ENCODE measurements at places on chromosomes 3 and 15. TPM values are rescaled to one million over a fixed set of nuclear protein-coding genes. Genes with fewer than 3 reads are reported as not detected.

ANKUB1 gene
- total RNA-seq: not detected

- peak overlapping the region; percentile 10 for H3K27ac ChIP-seq
- DNase-seq: no peak
- H3K27me3 ChIP-seq: no peaks in the 10 kb centered on the region
- no peaks in the 10 kb centered on the region for H3K36me3 ChIP-seq
- H3K4me3 ChIP-seq: no peak overlapping the region
Measured at GRCh38 chr3:39053696-39054095, 1.9 kb downstream of the WDR48 start.

DNA sequence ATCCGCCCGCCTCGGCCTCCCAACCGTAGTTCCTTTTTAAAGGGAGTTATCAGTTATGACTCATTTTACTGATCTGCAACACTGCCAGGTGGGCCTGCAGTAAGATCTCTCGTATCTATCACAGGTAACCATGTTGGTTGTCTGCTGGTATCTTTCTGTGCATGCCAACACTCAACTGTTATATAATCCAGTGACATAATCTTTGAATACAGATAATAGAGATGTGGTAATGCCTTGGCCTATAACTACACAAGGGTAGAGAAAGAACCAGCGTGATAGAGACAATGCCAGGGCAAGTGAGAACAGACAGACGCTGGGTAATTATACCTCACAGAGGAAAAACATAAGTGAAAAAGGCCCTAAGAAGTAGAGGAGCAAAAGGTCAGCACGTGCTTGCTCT lies 11.0 kb upstream of the ARPP19 start:
- H3K4me3 ChIP-seq: no peak overlapping the region
- no peak for DNase-seq
- H3K36me3 ChIP-seq: peaks cover 8% of the 10 kb centered on the region
- H3K27me3 ChIP-seq: no peaks in the 10 kb centered on the region
- no peaks in the 10 kb centered on the region for H3K4me1 ChIP-seq
- H3K27ac ChIP-seq: no peak overlapping the region

- H3K27ac ChIP-seq: no peak overlapping the region
- no peaks in the 10 kb centered on the region for H3K27me3 ChIP-seq
- no peak for DNase-seq
Measured at GRCh38 chr15:91849749-91850161, 3.8 kb upstream of the SLCO3A1 start.

CCRL2 gene
- total RNA-seq: 1.0 TPM

- DNase-seq: no peak
- peaks cover 4% of the 10 kb centered on the region for H3K27me3 ChIP-seq
- H3K27ac ChIP-seq: no peak overlapping the region
- peaks cover 7% of the 10 kb centered on the region for H3K4me1 ChIP-seq
- H3K36me3 ChIP-seq: no peaks in the 10 kb centered on the region
Measured at GRCh38 chr3:184526088-184526433, 35.5 kb upstream of the EPHB3 start.

LRRC34 gene
- total RNA-seq: 0.42 TPM

MYRIP gene
- 0.98 TPM for total RNA-seq

DNA sequence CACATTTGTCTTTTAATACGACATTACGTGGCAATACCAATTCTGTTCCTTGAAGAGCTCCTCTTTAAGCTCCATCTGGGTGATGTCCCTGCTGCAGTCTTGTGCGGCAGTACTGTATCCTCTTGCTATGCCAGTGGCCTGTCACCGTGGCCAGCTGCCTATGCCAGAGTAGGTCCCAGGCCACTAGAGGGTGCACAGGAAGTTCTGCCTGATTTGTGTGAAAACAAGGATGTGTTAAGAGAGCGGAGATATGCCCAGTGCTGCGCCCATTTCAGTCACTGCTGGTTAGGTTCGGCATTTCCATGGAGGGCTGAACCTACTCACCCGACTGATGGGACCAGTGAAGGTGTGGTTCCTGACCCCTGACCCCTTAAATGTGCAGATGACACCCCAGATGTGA lies 25.2 kb downstream of the NIPA1 start:
- H3K27me3 ChIP-seq: no peaks in the 10 kb centered on the region
- no peak overlapping the region for H3K27ac ChIP-seq
- DNase-seq: peak; percentile 37

ROBO1 gene
- total RNA-seq: 30.3 TPM

HCN4 gene
- total RNA-seq: not detected

- H3K27me3 ChIP-seq: no peaks in the 10 kb centered on the region
- H3K36me3 ChIP-seq: peaks cover 6% of the 10 kb centered on the region
- DNase-seq: no peak
- no peak overlapping the region for H3K27ac ChIP-seq
Measured at GRCh38 chr15:72365844-72366243, 10.0 kb downstream of the HEXA start.

DNA sequence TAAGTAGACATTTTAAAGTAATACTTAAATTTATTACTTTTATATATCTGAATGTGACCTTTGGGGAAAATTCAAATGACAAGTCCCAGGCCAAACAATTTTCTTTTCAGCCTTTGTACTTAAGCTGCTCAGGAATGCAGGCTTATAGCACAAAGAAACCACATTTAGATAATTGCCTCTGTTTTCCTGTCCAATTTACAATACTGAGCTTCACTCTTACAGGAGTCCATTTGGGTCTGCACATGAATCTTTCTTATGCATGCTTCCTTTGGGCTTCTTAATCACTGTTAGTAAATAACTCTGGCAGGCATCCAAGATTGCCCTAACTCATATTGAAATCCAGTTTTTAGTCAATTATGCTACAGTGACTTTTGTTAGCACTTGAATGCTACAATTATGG lies 459.4 kb upstream of the TGFBR2 start:
- H3K27ac ChIP-seq: no peak overlapping the region
- peaks cover under 1% of the 10 kb centered on the region for H3K4me1 ChIP-seq
- no peak for DNase-seq
- H3K36me3 ChIP-seq: no peaks in the 10 kb centered on the region
- H3K27me3 ChIP-seq: no peaks in the 10 kb centered on the region

KBTBD13 gene
- not detected for total RNA-seq

GRCh38 chr3:189698811-189699210 lies 67.6 kb downstream of the TP63 start:
- no peak overlapping the region for H3K27ac ChIP-seq
- H3K4me1 ChIP-seq: no peaks in the 10 kb centered on the region
- H3K4me3 ChIP-seq: no peak overlapping the region
- no peaks in the 10 kb centered on the region for H3K36me3 ChIP-seq
- DNase-seq: no peak

C2CD4A gene
- under 0.01 TPM for total RNA-seq

TNFAIP8L3 gene
- total RNA-seq: 4.9 TPM

MORC1 gene
- 0.33 TPM for total RNA-seq

DNA sequence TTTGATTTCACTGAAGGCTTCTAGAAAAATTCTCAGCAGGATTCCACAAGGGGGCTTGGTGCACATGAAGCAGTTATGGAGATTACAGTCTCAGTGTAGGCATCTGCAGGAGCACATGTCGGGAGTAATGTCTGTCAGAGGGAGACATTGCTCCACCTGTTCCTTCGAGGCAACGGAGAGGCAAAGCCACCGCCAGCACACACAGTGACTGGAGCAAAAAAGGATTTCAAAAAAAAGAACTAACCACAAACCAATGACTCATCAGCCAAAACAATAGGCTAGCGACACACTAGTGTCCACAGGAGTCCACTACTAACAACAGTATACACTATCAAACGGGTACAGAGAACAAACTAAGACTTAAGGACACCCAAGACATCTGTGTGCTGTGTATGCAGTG lies 68.9 kb downstream of the NPTN start:
- no peak overlapping the region for H3K4me3 ChIP-seq
- DNase-seq: no peak
- H3K4me1 ChIP-seq: no peaks in the 10 kb centered on the region

GRCh38 chr3:124812291-124813265 lies 74.6 kb downstream of the ITGB5 start:
- no peak overlapping the region for H3K4me3 ChIP-seq
- peak; percentile 57 for DNase-seq
- no peaks in the 10 kb centered on the region for H3K36me3 ChIP-seq
- peaks cover 29% of the 10 kb centered on the region for H3K4me1 ChIP-seq
- peak overlapping the region; percentile 91 for H3K27ac ChIP-seq
- H3K27me3 ChIP-seq: no peaks in the 10 kb centered on the region

All from liver (tissue), 10 donors.